ENCODE measurements at places on chromosomes 1 and 21. TPM values are rescaled to one million over a fixed set of nuclear protein-coding genes. Genes with fewer than 3 reads are reported as not detected.

DIRAS3 gene
- polyA plus RNA-seq, result not detected

DYNLT5 gene
- polyA plus RNA-seq, result not detected

FMO4 gene
- polyA plus RNA-seq, result 2.6 TPM

NUP210L gene
- 0.06 TPM for polyA plus RNA-seq

GPR3 gene
- not detected for polyA plus RNA-seq

SYT2 gene
- not detected for polyA plus RNA-seq

SPATA45 gene
- not detected for polyA plus RNA-seq

FALEC gene
- polyA plus RNA-seq, result not detected

RAP1GAP gene
- not detected for polyA plus RNA-seq

FAAH gene
- 1.3 TPM for polyA plus RNA-seq

IQGAP3 gene
- polyA plus RNA-seq, result not detected

MPC2 gene
- 92.4 TPM for polyA plus RNA-seq

HSD3B2 gene
- not detected for polyA plus RNA-seq

WNT9A gene
- polyA plus RNA-seq, result not detected

MMP23B gene
- 3.4 TPM for polyA plus RNA-seq

S100A7 gene
- polyA plus RNA-seq, result not detected

LCE1C gene
- polyA plus RNA-seq, result not detected

TINAGL1 gene
- polyA plus RNA-seq, result not detected

THEM5 gene
- polyA plus RNA-seq, result 0.38 TPM

NBPF9 gene
- 3.2 TPM for polyA plus RNA-seq

GOLT1A gene
- polyA plus RNA-seq, result not detected

CCDC17 gene
- polyA plus RNA-seq, result 0.13 TPM

KCNJ15 gene
- polyA plus RNA-seq, result not detected

SPRR2G gene
- not detected for polyA plus RNA-seq

SPATA46 gene
- not detected for polyA plus RNA-seq

BEST4 gene
- polyA plus RNA-seq, result 0.54 TPM

GSTM5 gene
- polyA plus RNA-seq, result not detected

HES4 gene
- polyA plus RNA-seq, result not detected

APCS gene
- polyA plus RNA-seq, result not detected

EBNA1BP2 gene
- polyA plus RNA-seq, result 53.9 TPM

IQCC gene
- 1.6 TPM for polyA plus RNA-seq

CD101 gene
- 72.0 TPM for polyA plus RNA-seq

HAO2 gene
- polyA plus RNA-seq, result not detected

FLG gene
- not detected for polyA plus RNA-seq

PTPN22 gene
- polyA plus RNA-seq, result 83.2 TPM

AMY2A gene
- not detected for polyA plus RNA-seq

TRAPPC3 gene
- 117 TPM for polyA plus RNA-seq

CFHR2 gene
- polyA plus RNA-seq, result not detected

ITGB2 gene
- polyA plus RNA-seq, result 847 TPM

PPT1 gene
- polyA plus RNA-seq, result 138 TPM

TFAP2E gene
- polyA plus RNA-seq, result 0.41 TPM

LDLRAP1 gene
- polyA plus RNA-seq, result 302 TPM

AIM2 gene
- polyA plus RNA-seq, result 3.7 TPM

CACNA1S gene
- polyA plus RNA-seq, result not detected

WNT2B gene
- 0.09 TPM for polyA plus RNA-seq

RGSL1 gene
- not detected for polyA plus RNA-seq

KIFAP3 gene
- polyA plus RNA-seq, result 17.4 TPM

PLA2G2C gene
- not detected for polyA plus RNA-seq

ARMH1 gene
- polyA plus RNA-seq, result 21.1 TPM

RGS8 gene
- polyA plus RNA-seq, result not detected
